KG1 (cell line): ENCODE measurements at places on chromosomes 7 and 10.

GRCh38 chr10:114367351-114368056 lies 36.8 kb downstream of the AFAP1L2 start:
- no peak for DNase-seq

GRCh38 chr7:158133515-158134271 lies 453.9 kb downstream of the PTPRN2 start:
- no peak for DNase-seq

DNA sequence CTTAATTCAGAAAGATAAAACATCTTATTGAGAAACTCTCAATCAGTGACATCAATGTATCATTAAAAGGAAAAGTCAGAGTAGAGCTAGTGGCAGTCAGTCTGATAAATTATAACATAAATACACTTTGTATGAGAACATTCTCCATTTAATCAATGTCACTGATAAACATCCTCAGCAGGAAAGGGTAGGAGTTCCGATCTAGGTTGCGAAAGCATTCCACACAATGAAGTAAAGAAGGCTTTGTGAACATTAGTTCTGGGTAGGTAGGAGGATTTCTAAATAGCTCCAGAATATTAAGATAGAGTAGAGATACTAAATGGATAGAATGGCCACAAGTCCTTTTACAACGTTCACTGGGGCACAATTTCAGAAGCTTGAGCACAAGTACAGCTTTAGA lies 179.7 kb upstream of the MALRD1 start:
- no peak for DNase-seq

- DNase-seq: no peak
Observed at GRCh38 chr10:29767968-29768367, 133.2 kb upstream of the SVIL start.

GRCh38 chr10:3452173-3452626 lies 279.6 kb upstream of the PITRM1 start:
- DNase-seq: no peak

GRCh38 chr10:10892290-10892875 lies 125.3 kb upstream of the CELF2 start:
- DNase-seq: no peak

DNA sequence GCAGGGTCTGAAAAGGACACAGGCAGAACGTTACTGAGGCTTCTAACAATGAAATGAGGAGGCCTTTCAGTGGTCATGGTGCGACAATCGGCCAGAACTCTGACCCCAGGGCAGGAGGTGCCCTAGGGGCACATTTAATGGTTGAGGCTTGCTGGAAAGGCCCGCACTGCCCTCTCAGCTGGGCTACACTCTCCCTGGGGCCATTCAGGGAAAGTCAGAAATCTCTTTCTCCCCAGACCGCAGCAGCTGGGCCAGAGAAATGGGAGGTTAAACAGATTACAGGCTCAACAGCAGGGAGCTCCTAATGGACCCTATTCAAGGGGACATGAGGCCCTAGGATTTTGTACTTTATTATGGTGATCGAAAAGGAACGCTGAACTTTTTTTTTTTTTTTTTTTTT lies 85.6 kb upstream of the FGFR2 start:
- no peak for DNase-seq

DNA sequence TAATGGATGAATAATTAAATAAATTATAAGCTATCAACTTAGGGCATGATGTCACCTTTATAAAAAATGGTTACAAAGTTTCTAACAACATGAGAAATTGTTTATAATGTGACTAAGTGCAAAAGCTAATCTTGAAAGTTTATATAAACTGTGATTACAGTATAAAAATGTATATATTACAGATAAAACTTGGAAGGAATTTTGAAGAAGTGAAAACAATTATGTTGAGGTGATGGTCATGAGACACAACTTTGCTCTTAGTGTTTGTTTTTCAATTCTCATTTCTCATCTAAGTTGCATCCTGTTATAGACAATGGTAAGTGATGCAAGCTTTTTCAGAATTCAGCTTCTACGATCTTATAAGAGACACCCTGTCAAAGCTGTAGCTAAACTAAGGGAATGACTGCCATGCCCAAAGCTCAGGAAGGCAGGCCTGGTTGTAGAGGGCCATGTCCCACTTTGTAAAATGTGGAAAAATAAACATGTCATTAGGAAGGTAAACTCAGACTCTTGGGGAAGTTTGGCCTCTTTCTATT lies 23.9 kb downstream of the MACC1 start:
- no peak for DNase-seq

DNA sequence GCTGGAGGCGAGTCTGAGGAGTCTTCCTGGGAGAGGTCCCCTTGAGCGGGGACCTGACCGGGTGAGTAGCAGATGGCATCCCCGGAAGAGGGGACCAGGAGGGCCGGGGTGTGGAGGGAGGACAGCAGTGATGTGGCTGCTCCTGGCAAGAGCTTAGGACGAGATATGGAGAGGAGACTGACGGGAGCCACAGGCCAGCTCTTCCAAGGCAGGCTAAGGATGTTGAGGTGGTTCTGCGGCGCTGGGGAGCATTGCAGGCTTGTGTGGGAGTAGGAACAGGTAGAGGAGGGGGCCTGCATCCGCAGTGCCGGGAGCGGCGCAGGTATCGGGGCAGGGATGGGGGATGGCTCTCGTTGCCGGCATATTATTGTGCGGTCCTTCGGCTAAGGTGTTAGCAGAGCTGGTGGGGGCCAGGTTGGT lies 76.7 kb upstream of the ANLN start:
- DNase-seq: no peak

- DNase-seq: no peak
Observed at GRCh38 chr7:112414855-112415490, 35.3 kb upstream of the IFRD1 start.

- DNase-seq: no peak
Observed at GRCh38 chr7:141291541-141291940, 217.7 kb downstream of the TMEM178B start.

GRCh38 chr10:29131952-29132547 lies 156.8 kb upstream of the LYZL1 start:
- DNase-seq: no peak

- no peak for DNase-seq
Observed at GRCh38 chr7:2939193-2939885, 95.2 kb upstream of the GNA12 start.

- no peak for DNase-seq
Observed at GRCh38 chr10:36075196-36075595, 433.1 kb upstream of the FZD8 start.

- no peak for DNase-seq
Observed at GRCh38 chr7:30475580-30475979, 3.0 kb downstream of the NOD1 start.

- DNase-seq: no peak
Observed at GRCh38 chr7:128948312-128948973, 10.7 kb downstream of the IRF5 start.

DNA sequence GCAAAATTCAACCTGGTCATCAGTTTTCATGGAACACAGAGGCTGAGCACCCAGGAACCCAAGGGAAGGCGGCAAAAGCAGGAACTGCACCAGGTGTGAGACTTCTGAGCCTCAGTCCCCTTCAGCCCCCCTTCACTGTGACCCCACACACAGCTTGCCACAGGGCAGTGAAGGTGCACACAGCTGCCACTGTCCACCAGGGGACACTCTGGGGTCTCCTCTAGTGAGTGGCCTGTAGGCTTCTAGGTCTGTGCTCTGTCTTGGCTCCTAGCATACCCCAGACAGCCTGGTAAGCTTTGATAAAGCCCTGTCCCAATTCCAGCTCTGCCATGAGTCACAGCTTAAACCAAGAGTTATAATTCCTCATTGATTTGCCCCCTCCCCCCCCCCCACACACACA lies 12.1 kb downstream of the KCNH2 start:
- DNase-seq: no peak

GRCh38 chr10:96612055-96612830 lies 25.4 kb upstream of the TM9SF3 start:
- no peak for DNase-seq

DNA sequence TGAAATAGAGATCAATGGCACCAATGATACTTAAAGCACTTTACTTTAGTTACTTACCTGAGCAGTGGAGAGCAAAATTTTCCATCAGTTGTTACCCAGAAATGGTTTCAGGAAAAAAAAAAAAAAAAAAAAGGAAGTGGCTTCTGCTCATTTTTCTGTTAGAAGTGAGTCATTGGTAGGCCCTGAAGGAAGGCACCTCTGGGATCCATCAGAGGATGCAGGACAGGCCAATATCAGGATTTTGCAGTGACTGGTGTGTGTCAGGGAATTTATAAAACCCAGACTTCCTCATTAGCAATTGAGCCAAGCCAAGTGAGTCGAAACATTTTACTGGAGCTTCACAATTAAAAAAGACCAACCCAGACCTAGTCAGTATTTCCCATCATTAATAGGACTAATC lies 2.3 kb upstream of the SMIM30 start:
- DNase-seq: no peak

- no peak for DNase-seq
Observed at GRCh38 chr10:43376046-43376635, 4.7 kb downstream of the FXYD4 start.

- DNase-seq: no peak
Observed at GRCh38 chr10:106436123-106436715, 728.3 kb downstream of the SORCS1 start.

DNA sequence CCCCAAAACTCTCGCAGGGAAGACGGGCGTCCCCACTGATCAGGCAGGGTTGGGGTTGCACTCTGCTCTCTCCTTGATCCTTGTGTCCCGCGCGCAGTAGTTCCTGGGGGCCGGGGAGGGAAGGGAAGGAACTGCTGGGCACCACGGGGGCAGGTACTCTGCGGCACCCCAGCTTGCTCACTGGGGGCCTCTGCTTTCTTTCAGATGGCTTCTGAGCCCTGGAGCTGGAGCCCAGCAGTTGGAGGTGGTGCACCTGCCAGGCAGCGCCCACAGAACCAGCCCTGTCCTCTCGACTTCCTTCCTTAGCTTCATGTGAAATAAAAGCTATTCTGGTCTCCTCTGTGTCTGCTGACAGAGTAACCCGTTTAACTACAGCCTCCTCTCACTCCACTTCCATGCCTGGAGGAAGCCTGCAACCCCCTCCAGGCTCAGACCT lies 12.2 kb downstream of the PLAC9 start:
- DNase-seq: peak; percentile 58

- DNase-seq: no peak
Observed at GRCh38 chr7:104850374-104850773, 163.6 kb upstream of the KMT2E start.

DNA sequence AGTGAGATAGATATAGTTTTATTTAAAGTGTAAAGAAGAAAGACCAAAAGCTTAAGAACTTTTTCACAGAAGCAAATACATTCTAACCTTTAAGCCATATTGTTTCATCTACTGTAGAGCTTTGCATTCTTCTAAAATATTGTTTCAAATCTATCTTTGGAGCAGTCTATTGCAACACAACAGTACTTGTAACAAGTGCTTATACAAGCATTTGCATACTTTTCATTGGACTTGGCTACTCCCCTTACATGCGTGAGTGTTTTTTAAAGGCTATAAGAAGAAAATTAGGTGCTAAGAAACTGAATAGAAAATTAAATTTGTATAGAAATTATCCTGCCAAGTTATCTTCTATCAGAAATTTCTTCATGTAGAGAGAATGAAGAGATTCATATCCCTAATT lies 45.3 kb downstream of the SEMA3E start:
- DNase-seq: no peak

DNA sequence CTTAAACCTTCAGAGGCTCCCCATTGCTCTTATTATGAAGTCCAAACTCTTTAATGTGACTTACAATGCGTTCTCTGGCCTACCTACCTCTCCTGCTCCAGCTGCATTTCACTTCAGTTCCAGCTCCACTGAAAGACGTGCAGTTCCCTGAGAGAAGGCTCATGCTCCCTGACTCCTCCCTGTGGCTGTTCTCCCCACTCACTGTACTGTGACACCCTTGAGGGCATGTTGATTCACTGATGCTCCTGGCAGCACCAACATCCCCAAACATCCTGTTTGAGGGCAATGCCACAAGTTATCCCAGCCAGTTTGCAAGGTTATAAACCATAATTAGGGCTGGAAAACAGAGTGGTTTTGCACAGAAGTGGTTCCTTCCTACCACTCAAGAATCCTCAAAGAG lies 111.2 kb downstream of the LSM5 start:
- DNase-seq: no peak

- no peak for DNase-seq
Observed at GRCh38 chr10:2043379-2043778, 306.1 kb upstream of the ADARB2 start.

DNA sequence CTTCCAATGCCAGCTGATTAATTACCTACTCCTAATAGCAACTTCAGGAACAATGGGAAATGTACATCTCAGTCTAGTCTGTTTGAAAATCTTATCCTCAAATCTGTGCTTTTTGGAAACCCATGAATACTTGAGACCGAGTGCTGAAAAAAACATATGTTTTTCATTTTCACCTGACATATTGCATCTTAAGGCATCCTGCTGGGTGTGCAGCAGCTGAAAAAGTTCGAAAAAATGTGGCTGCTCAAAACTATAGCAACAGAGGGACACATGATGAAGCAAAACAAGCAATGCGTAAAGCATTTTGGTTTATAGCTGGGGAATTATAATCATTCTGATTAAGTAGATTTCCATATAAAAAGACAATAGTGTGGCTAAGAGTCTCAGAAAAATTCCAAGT lies 218.0 kb downstream of the CREB5 start:
- no peak for DNase-seq

- DNase-seq: no peak
Observed at GRCh38 chr10:48463318-48464003, 141.4 kb downstream of the ARHGAP22 start.

GRCh38 chr7:102843850-102844249 lies 69.0 kb upstream of the LRRC17 start:
- no peak for DNase-seq

- DNase-seq: no peak
Observed at GRCh38 chr10:3848005-3848774, 63.2 kb upstream of the KLF6 start.

GRCh38 chr10:97766106-97766810 lies 5.5 kb downstream of the SFRP5 start:
- DNase-seq: no peak

DNA sequence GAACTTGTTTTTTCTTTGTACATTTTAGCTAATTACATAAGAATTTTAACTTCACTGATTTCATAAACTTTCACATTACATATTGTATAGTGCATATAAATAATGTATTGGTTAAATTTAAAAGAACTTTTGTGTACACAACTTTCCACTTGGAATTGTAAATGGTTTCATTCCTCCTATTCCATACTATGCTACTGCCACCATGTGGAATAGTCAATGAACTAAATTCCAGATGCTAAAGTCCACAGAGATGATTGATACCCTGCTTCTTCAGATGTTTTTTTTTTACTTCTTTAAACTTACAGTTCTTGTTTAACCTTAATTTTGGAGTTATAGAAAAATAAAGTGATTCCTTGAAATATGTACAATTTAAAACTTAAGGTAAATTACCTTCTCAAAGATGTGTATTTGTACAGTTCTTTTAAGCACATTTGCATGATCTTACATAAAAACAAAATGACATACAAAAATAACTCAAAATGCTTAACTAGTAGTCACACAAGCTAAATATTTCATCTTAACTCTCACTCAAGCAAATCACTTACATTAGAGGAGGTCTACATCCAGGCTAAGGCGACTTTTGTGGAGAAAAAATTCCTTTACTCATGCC lies 247.6 kb upstream of the HGF start:
- DNase-seq: no peak

DNA sequence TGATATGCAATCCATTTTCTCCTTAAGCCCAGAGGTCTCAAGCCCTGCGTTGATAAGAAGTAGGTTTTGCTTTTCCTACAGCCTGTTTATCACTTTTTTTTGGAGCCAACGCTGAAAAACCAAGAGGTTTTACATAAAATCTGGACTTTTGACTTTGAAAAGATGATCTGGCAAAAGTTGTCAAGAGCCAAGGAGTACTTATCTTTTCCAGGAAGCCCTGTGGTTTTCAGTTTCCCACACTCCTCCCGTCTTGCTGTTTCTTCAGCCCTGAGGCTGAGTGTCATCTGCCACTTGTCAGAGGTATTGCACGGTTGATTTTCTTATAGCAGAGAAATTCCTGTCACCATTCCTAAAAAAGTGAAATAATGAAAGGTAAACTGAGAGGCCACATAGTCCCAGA lies 108.7 kb downstream of the TYW1 start:
- no peak for DNase-seq
